AG09309 (cell line): ENCODE measurements at places on chromosomes 13 and 19.

DNA sequence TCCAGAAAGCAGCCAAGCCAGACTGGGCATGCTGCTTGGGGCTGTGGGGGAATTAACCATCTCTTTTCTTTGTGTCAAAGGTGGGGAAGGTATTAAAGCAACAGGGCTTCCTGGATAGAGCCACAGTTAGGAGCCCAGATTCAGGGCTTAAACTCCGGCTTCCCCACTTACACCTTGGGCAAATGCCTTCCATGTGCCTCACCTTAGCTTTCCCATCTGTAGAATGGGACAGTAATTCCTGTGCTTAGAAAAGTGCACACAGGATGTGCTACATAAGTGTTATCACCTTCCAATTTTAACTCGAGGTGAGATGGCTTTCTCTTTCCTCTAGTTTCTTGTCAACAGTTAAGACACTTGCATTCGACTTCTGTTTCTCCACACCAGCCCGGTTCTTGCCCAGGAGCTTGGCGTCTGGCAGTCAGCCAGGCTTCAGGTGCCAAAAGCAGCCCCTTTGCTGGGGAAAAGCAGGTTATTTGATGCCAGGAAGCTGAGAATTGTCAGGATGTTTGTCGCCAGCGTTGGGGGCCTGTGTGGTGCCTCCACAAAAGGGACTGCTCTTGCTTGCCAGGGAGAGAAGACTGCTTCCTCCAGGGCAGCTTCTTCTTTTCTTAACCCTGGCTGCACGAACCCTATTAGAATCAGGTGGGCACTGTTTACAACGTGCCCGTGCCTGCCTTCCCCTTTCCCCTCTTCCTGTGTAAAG, 79.2 kb downstream of the SIPA1L3 start:
- DNase-seq = no peak

DNA sequence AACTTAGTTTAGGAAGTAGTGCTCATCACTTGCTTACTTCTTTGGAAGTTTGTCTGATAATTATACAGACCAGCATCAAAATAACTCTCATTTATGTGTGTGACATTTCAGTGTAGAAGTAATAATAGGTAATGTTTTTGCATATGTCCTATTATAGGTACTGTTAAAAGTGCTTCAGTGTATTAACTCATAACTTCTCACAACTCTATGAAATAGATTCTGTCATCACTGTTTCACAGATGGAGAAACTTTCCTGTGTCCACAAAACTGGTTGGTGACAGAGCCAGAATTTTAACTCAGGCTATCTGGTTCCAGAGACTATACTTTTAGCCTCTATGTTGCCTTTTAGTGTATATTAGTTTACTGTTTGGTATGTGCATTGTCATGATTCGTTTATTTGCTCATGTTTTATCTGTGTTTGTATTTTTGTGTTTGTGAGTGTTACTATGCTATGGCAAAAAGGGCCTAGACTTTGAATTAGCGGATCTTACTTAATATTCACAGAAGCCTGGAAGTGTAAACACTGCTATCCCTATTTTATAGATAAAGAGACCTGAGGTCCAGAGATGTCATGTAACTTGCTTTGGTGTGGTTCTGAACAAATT, 12.7 kb downstream of the LPAR6 start:
- DNase-seq = no peak

- no peak for DNase-seq
Measured at GRCh38 chr13:59494560-59494970, 669.2 kb downstream of the DIAPH3 start.

DNA sequence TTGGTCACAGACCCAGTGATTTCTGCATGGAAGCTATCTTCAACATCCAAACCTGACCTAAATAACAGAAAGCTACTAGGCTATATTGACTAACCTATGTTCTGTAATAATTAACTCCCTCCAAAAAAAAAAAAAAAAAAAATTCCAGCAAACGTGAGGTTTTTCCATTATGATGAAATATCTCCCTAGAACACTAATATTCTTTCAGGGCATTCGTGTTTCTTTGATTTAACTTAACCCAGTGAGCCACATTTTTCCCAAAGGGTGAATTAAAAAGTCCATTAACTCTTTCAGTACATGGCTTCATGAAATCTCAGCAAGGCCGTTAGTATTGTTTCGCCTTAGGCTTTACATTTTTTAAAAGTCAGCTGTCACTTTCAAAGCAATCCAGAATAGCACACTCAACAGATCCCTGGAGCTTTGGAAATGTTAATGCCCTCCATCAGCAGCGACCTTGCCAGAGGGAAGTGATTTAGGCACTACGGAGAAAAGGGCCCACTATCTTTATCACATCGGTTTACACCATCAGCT, 175.8 kb downstream of the DCT start:
- DNase-seq = no peak

DNA sequence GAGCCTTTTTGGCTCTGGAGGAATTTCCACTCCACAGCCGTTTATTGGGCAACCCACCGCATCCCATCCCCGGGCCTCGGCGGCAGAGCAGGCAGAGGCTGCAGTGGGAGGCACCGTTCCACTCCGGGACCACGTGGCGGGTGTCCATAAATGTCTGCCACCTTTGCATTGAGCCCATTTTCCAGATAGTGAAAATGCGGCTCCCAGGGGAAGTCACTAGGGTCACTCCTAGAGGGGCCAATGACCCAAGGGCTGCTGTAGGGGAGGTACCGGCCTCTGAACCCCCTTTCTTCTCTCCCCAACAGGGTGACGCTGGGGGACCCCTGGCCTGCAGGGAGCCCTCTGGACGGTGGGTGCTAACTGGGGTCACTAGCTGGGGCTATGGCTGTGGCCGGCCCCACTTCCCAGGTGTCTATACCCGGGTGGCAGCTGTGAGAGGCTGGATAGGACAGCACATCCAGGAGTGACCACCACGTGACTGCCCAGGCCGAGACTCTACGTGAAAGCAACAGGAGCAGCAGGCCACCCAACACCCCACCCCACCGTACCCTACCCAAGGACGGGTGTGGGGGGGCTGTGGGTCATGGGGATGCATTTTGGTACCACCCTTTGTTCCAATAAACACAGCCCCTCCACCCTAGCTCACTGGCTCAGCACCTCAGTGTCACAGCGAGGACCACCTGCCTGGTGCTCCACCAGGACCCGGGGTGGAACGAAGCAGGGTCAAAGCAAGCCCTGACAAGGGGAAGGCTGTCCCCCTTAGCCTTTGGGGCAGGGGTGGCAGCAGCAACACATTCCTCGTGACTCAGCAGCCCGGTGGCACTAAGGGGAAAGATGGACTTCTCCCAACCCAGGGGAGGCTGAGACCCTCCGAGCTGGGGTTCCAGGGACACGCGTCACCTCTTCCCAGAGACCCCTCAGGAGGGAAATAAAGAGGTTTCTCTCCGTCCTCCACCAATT, 1.5 kb downstream of the TIMM13 start:
- DNase-seq = no peak

DNA sequence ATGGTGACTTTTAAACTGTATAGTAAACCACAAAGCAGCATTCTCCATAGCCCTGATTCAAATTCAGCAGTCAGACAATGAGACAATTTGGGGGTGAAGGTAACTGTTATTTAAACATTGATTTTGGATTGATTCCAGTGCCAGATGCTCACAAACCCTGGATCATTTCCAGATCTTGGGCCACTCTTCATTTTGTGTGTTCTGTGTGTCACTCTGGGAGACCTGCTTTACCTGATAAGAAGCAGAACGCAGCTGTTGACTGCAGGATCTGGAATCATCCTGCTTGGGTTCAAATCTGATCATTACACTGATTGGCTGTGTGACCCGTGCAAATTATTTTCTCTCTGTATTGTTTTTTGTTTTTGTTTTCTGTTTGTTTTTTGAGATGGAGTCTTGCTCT, 4.0 kb upstream of the PCDH8 start:
- no peak for DNase-seq

GRCh38 chr13:26473571-26474230, 83.8 kb upstream of the WASF3 start:
- no peak for DNase-seq

DNA sequence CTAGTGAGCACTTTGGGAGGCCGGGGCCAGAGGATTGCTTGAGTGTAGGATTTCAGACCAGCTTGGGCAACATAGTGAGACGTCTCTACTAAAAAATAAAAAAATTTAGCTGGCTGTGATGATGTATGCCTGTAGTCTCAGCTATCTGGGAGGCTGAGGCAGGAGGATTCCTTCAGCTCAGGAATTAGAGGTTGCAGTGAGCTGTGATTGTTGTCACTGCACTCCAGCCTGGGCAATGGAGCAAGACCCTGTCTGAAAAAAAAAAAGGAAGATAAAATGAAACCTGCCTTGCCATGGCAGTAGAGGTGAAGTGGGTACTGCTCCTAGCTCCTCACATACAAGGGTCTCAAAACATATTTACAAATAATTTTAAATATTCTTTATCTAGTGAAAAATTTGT, 7.4 kb downstream of the UCHL3 start:
- DNase-seq = no peak

DNA sequence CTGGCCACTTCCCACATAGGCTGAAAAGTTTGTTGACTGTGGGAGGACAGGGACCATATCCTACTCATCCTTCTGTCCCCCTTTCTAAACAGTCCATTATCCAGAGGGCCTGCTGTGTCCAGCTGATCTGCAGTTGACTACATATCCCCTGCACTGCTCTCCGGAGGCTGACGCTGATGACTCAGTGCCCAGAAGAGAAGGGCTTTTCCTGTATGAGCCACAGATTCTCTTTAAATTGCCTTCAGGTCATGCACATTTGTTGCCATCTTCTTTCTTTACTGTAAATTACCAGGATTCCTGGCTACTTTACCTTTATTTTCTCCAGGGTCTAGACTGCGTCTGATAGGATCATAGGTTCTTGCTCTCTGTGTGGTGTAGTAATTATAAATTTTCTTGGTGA, 125.2 kb downstream of the LACC1 start:
- DNase-seq = peak; percentile 24

GRCh38 chr19:7294558-7295212, 471 bp upstream of the INSR start:
- DNase-seq = no peak

GRCh38 chr19:1917146-1917545, 11.9 kb downstream of the ADAT3 start:
- DNase-seq = no peak

DNA sequence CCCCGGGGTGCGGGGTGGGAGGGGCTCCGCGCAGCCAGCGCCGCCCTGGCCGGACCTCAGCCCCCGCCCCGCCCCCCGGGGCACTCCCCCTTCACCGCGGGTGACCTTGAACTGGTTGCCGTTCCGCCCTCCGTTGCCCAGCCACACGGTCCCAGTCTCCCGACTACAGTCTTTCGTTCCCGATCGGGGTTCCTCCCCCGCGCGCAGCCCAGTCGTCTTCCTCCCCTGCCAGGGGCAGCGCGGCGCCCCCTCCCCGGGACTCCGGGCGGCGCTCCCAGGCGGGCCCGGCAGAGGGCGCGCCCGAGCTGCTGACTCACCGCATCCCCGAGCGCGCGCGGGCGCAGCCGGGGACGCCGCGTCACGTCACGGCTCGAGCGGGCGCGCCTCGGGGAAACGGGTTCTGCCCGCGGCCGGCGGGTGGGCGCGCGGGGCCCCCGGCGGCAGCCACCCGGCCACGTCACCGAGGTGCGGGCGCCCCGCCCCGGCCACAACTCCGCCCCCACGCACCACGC, 459 bp downstream of the MIDN start:
- DNase-seq = no peak

GRCh38 chr13:21929400-21929799, 258.5 kb downstream of the FGF9 start:
- DNase-seq = no peak

GRCh38 chr19:18869781-18870530, 26.0 kb downstream of the CERS1 start:
- DNase-seq = no peak

DNA sequence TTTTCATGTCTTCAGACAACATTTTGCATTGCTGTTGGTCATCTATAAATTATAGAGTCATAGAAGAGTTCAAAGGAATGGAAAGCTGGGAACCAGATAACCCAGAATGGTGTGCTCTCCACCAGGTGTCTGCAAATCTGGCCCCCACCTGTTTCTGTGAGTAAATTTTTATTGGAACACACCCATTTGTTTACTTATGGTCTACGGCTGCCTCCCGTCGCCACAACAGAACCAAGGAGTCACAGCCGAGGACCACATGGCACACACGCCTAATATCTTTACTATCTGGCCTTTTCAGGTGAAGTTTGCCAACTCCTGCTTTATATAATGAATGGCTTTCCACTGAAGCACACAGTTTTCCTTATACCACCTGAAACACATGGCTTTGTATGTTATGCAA, 58.2 kb downstream of the EFNB2 start:
- no peak for DNase-seq

DNA sequence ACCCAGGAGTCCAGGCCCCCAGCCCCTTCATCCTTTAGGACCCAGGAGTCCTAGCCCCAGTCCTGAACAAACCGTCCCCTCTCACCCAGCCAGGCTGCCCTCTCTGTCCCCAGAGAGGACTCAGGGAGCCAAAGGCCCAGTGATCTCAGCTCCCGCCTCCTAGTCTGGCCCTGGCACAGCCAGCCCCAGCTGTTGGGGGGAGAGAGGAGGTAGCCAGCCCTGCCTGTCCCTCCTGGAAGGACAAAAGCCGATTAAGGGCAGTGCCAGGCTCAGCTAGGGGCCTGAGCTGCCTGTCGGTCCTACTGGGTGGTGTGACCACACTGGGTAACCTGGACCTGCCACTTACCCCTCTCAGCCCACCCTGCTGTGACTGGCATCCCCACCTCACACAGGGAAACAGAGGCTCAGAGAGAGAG, 14.5 kb downstream of the LIPE start:
- DNase-seq = no peak

DNA sequence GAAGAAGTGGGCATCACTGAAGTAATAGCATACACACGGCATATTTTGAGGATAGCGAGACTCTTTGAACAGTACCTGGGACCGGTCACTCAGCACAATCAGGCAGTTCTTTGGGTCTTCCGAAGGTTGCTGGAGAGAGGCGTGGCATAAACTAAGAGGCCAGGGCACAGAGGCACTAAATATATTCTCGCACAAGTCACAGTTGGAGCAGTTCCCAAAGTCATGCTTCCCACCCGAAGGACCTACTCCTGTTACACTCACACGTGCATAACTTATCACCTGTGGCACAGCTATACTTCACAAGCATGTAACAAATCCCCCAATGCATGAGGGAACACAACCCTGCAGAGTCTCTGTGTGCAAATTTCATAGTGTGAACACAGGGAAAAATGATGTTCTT, 10.2 kb downstream of the WDR87 start:
- no peak for DNase-seq

GRCh38 chr13:32989942-32990341, 26.3 kb upstream of the KL start:
- DNase-seq = no peak

DNA sequence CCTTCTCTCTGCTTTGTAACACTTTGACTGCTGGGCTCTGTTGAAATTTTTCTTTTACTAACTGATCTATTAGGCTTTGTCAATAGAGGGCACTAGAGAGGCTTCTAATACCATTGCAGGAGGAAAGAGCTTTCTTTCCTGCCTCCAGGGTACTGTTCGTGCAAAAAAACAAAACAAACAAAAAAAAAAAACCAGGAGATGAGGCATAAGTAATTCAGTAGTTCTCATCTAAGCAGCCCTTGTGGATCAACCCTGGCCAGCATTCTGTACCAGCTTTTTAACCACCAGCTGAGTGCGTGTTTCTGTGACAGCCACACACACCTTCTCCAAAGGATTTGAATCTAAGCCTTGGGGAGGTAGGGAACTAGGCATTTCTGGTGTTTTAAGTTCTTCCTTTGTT, 1707.6 kb upstream of the SLC10A2 start:
- no peak for DNase-seq
